Fibroblast of skin of left quadriceps (primary cell): ENCODE measurements at places on chromosomes 13 and 19.
A peak's percentile ranks its signal among the peaks of the same experiment; 100 is the strongest.

DNA sequence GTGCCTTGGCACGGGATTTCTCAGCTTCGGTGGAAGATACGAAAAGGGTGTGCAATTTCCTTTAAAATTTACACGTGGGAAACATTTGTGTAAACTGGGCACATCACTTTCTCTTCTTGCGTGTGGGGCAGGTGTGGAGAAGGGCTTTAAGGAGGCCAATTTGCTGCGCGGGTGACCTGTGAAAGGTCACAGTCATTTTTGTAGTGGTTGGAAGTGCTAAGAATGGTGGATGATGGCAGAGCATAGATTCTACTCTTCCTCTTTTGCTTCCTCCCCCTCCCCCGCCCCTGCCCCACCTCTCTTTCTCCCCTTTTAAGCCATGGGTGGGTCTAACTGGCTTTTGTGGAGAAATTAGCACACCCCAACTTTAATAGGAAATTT, 7.2 kb downstream of the SLITRK5 start:
- DNase-seq = no peak

GRCh38 chr13:44436589-44437337, 63.1 kb downstream of the SERP2 start:
- DNase-seq = peak; percentile 88

GRCh38 chr13:20272588-20273171, 40.6 kb upstream of the GJB6 start:
- no peak for DNase-seq

- no peak for DNase-seq
Measured at GRCh38 chr13:99377641-99378040, 70.4 kb upstream of the GPR183 start.

GRCh38 chr19:19485161-19485997, 30.0 kb downstream of the TSSK6 start:
- DNase-seq = no peak

DNA sequence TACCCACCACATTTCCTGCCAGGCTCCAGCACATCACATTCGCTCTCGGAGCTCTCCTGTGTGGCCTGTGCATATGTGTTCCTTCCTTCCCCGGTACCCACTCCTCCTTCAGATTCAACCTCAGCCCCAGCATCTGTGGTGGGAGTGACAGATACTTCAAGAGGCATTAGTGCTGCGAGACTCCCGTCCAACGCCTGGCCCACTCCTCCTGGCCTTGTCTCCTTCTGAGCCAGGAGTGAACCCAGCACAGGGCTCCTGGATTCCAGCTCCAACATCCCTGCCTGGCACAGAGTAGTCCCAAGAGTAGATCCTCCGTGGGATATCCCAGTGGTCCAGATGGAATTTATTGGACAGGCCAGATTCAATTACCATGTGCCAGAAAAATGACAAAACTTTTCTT, 55.9 kb downstream of the SACS start:
- DNase-seq = no peak

DNA sequence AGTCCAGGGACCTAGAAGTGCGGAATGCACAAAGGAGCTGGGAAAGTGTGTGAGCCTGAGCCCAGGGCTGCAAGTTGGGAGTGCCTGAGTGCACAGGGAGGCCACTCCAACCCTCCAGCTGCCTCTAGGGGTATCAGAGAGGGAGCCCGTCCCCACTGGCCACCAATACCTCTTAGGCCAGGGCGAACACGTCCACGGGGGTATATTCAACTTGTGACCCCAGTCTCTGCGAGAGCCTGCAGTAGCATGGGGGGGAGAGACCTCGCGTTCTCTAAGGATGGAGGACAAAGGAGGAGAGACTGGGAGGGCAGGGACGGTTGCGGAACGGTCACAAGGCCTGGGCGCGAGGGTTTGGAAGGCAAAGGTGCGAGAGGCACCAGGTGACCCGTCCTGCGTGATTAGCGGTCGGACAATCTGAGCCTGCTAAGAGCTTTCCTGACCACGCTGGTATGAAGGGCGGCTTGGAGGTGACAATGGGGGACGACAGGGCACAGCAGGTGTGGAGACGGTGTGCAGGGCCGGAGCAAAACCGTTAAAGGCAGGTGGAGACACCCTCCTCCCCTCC, 676 bp downstream of the CD320 start:
- no peak for DNase-seq

DNA sequence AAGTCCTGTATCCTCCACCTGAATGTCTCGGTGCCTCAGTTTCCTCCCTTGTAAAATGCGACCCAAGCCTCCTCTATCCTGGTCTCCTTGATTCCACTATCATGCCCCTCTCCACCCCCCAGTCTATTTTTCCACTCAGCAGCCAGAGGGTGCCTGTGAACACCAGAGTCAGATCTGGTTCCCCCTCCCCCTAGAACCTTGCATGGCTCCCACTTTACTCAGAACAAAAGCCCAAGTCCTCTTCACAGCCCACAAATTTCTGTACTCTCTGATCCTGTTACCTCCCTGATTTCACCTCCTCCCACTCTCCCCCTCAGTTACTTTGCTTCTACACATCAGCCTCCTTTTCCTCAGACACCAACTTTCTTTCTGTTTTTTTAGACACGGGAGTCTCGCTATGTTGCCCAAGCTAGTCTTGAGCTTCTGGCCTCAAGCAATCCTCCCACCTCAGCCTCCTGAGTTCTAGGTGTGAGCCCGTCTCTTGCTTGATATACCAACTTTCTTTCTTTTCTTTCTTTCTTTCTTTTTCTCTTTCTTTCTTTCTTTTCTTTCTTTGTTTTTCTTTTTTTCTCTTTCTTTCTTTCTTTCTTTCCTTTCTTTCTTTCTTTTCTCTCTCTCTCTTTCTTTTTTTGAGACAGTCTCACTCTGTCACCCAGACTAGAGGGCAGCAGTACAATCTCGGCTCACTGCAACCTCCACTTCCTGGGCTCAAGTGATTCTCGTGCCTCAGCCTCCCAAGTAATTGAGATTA, 869 bp downstream of the DAND5 start:
- no peak for DNase-seq

- no peak for DNase-seq
Measured at GRCh38 chr19:1264801-1265614, 4.1 kb upstream of the CIRBP start.

DNA sequence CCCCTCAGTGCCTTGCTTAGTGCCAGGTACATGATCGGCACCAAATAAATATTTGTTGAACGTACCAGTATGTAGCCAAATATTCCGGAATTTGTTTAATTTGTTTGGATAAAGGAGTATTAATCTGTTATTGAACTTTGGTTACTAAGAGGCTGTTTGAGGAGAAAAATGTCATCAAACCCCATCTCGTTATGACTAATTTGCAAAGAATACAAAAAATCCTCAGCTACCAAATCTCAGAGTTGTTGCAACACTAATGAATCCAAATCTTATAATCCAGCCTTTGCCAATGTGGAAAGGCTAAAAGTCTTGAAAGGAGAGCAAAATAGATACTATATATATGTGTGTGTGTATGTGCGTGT, 79.5 kb downstream of the KLF5 start:
- peak; percentile 44 for DNase-seq

DNA sequence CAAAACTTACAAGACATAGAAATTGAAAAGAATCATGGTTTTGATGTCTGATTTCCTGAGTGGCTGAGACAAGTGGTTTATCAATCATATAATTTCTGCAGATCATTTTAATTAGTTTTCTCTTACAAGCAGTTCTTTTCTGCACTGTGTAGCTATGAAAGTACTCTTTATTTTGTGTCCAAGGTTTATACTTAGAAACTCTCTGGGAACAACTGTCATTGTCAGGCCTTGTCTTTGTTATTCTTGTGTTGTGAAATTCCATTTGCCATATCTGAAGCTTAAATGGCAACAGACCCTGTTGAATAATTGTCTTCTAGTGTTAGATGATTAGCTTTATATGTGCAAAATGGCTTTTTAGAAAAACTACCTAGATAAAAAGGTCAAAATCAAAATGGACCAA, 312.1 kb downstream of the FGF14 start:
- no peak for DNase-seq

GRCh38 chr13:112859817-112860190, 109.2 kb upstream of the MCF2L start:
- DNase-seq = peak; percentile 10

DNA sequence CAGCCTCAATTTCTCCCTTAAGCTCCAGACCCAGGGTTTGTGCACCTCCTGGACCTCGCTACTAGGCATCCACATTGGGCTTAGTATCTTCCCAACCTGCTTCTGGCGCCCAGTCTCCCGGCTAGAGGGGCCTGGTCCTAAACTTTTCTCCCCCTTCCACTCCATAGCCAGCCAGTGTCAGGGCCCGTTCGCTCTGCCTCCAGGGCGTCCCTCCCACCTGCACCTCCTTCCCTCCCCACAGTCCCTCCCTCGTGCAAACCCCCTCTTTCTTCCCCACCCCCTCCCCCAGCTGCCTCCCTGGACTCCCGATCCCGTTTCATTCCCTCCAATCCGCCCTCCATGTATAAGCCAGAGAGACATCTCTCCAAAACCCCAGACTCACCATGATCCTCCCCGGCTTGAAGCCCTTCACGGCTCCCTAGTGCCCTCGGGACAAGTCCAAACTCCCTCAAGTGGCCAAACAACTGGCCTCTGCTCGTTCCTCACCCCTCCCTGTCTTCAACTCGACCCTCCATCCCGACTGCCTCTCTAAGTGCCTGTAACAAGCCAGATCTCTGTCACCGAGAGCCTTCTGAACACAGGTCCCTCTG, 997 bp upstream of the SAMD4B start:
- no peak for DNase-seq

- no peak for DNase-seq
Measured at GRCh38 chr13:40776232-40776631, 5.2 kb upstream of the MRPS31 start.

DNA sequence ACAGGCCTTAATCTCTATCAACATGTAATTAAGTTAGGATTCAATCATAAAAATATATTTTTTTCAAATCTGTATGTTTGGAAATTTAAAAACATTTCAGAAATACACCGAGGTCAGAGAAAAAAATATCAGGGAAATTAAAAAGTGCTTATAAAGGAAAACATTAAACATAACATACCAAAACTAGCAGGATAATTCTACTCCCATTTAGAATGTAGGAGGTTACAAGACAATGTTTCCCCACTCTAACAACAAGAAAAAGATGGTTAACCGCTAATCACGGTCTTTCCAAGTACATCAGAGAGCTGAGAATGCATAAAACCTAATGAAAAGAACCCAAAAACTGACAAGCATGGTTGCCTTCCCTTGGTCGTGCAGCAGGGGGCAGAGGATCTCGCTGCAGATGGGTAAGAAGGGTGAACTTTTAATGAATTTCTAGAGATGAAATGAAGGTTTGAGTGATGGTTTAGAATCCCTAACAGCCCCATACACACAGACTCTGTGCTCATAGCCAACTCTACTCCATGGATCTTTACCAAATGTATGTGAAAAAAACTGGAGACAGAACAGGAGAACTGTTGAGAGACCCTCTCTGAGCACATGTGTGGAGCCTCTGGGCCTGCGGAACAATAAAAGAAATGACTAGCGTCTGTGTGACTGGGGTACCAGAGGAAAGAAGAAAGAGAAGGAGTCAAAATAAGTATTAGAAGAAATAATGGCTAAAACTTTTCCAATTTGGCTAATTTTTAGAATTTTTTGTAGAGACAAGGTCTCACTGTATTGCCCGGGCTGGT, 51.3 kb upstream of the LSM14A start:
- no peak for DNase-seq

DNA sequence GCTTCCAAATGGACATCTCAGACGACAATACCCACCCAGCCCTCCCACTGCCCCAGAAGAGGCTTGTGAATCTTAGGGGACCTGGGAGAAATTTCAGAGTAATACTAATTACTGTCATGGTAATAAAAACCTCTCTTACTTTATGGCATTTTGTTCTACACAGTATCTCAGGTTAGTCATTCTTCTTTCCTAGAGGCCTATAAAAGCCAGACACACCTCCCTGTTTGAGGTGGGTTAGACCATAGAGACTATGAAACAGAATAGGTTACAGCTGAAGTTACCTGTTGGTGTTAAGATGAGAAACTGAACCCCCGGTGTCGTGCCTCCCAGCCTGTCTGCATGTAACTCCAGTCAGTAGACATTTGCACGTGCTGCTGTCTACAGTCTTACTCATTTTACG, 113.9 kb downstream of the SLC7A1 start:
- DNase-seq = no peak

- no peak for DNase-seq
Measured at GRCh38 chr13:51246418-51247277, 24.4 kb downstream of the FAM124A start.

GRCh38 chr19:32537580-32537979, 43.4 kb upstream of the PDCD5 start:
- no peak for DNase-seq

GRCh38 chr13:112722433-112723263, 32.8 kb downstream of the ATP11A start:
- no peak for DNase-seq

- DNase-seq = no peak
Measured at GRCh38 chr13:27476943-27477703, 26.8 kb upstream of the MTIF3 start.

- DNase-seq = no peak
Measured at GRCh38 chr19:47243364-47243775, 12.4 kb upstream of the BBC3 start.

DNA sequence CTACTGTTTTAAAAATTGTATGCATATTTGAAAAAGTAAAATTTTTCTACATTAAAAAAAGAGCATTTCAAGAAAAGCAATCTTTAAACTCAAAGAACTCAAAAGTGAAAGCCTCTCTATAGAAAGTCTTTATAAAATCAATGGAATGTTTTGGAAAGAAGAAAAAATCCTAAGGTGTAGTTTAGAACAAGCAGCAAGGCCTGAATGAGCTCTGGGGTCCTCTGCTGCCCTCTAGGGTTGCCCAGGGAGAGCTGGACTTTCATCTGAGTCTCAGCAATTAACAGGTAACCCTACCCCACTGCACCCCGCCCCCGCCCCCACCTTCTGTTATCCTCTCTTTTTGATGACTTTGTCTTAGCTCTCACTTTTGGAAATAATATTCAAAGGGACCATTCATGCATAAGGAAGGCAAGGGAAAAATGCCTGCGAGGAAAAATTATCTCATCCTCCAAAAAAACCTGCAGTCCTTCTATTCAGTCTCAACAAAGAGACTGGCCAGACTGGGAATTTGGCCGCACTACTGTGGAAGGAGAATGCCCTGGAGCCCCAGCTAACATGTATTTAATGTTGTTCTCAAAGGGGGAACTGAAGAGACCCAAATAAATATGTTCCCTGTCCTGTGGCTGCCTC, 24.1 kb downstream of the SLC25A30 start:
- peak; percentile 8 for DNase-seq

- no peak for DNase-seq
Measured at GRCh38 chr13:96417939-96418685, 328.2 kb downstream of the HS6ST3 start.

- no peak for DNase-seq
Measured at GRCh38 chr13:31018511-31018910, 86.1 kb downstream of the TEX26 start.

- peak; percentile 72 for DNase-seq
Measured at GRCh38 chr19:50368649-50369570, 3.5 kb upstream of the NAPSA start.

- no peak for DNase-seq
Measured at GRCh38 chr13:45950386-45951000, 98.9 kb upstream of the SIAH3 start.

- DNase-seq = no peak
Measured at GRCh38 chr19:46373491-46374359, 26.8 kb downstream of the PPP5C start.

DNA sequence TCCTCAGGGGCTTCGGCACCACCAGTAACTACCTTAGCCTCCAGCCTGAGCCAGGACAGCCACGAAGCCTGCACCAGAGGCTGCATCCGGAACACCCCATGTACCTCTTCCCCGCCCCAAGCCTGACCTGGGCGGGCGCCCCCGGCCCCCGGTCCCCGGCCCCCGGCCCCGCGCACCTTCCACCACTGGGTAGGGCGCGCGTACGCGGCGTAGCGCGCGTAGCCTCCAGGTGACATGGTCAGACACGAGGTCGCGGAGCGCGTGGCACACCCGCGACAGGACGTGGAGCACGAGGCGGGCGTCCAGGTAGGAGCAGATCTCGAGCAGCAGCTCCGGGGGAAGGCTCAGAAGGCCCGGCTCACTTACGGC, 450 bp downstream of the FBXW9 start:
- no peak for DNase-seq
